ENCODE measurements at places on chromosomes 6 and 20.

DNA sequence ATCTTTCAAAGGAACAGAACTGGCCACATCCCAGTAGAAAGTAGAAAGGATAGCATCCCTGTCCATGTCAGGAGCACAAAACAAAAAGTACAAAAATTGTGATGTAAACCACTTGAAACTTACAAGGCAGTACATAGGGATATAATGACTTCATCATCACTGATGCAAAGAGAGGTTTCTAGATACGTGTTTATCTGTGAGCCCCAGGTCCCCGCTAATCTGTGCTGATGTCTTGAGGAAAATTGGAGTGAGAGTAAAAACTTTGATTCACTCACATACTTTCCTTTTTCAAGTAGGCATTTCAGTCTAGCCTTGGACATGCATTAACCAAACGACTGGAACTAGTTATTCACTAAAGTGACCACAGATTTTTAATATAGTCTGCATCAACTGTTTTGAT lies 216.7 kb upstream of the QKI start:
- DNase-seq: no peak

GRCh38 chr6:35451354-35452182 lies 570 bp upstream of the FANCE start:
- DNase-seq: no peak

GRCh38 chr6:13362412-13362811 lies 34.1 kb upstream of the TBC1D7 start:
- peak; percentile 45 for DNase-seq

DNA sequence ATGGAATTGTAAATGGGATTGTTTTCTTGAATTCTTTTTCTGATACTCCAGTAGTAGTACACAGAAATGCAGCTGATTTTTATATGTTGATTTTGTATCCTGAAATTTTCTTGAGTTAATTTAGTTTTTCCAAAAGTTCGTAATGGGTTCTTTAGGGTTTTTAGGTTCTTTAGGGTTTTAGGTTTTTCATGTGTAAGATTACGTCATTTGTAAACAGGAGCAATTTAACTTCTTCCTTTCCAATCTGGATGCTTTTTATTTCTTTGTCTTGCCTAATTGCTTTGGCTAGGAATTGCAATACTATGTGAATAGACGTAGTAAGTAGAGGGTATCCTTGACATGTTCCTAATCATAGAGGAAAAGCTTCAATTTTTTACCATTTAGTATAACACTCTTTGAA lies 568.6 kb downstream of the MMUT start:
- no peak for DNase-seq

GRCh38 chr6:166721576-166721975 lies 94.5 kb upstream of the RPS6KA2 start:
- DNase-seq: no peak

DNA sequence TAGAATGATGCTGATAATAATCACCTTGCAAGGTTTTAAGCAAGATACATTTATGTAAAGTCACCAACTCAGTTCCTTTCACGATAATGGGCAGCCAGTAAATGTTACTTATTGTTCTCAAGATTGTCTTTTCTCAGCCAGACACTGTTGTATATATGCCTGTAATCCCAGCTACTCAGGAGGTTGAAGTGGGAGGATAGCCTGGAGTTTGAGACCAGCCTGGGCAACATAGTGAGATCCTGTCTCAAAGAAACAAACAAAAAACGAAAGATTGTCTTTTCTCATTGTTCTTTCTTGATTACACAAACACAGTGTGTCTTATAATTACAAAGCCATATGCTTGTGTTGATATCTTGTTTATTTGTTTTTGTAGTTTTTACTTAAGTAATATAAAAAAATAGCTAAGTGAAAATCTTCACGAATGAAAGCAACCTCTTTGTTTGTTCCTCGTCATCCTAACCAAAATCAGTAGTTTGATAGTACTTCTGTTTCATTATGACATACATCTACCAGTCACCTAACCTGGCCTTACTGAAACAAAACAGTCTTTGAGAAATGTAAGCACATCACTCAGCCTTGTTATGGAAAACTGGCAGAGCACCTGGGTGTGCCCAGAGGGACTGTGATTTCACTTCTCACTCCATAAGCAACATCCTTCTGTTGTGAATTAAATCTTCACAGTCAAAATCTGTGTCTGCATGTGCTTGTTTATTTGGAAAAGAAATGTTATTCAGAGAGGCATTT lies 436.2 kb upstream of the SOX4 start:
- DNase-seq: no peak

GRCh38 chr6:30686009-30686907 lies at the start of gene PPP1R18:
Gene PPP1R18 (minus strand): TSS chr6:30686645. CDS start chr6:30686018, 627 bp downstream.
- peak; percentile 80 for DNase-seq

- DNase-seq: peak; percentile 24
Measured at GRCh38 chr6:116564921-116565872, 6.1 kb upstream of the RWDD1 start.

DNA sequence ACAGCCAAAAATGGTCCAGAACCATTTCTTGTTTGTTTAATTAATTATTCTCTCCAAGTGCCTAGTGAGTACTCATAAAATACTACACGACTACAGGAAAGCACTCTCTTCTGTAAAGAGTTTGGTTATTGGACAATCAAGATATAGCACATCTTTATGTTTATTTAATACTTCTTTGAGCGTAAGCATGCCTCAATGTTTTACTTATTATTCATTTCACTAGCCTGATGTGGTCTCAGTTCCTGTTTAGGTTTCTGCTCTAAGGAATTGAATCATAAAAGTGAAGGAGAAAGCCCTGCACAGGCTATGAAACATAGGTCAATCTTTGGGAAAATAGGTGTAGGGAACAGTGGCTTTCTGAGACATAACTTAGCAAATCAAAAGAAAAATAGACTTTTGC lies 45.9 kb upstream of the AIG1 start:
- DNase-seq: no peak

DNA sequence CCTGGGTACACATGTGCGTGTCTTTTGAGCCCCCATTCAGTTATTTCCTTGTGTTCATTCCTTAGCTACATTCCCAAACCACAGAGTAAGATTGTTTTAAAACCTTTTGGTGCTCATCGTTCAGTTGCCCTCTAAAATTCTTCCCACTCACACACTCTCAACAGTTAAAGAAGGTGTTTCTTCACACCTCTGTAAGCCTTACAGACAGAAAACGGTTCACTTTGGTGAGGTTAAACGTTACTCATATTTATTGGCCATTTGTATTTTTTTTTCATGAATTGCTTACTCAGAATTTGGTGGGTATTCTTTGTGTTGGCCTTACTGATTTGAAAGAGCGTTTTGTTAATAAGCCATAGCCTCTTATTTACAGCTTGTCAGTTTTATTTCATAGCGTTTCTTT lies 97.7 kb downstream of the CDYL start:
- DNase-seq: no peak

DNA sequence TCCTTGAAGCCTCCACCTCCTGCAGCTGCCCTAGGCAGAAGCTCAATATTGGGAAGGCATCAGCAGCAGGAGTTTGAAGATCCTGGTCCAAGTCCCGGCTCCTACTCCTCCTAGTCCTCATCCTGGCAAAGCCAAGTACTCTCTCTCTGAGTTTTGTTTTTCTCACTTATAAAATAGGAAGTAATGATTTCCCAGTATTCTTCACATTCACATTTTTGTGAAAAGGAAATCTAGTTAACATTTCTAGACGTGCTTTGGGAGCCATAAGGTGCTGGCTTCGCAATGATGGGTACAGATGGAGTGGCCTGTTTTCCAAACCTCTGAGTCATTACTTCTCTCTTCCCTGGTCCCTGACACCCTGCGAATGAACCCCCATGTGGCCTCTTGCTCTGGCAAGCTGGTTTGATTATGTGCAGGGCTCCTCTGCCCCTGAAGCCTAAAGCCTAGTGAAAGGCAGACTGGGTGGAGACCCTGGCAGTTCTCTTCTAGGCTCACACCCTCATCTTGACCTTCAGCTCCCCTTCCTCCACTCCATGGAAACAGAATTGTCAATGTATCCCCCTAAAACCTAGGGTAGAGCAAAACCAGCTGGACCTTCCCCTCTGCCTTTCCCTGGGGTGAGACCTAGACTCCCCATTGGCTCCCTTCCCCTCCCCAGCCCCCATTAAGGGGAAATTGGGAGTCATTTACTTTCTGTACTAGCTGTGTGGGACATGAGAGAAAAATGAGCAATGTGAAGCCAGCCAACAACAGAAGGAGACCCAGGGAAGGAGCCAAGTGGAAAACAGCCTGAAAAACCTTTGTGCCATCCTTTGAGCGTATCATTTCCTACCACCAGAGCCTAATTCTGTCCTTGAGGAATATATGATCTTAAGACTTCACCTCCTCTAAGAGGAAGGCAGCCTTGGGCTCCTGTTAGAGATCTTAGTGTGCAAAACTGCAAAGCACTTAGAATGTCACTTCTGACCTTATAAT lies 158.4 kb downstream of the UST start:
- no peak for DNase-seq

- DNase-seq: peak; percentile 48
Measured at GRCh38 chr6:129744201-129744879, 34.4 kb upstream of the ARHGAP18 start.

GRCh38 chr6:108562503-108562993 lies 1.8 kb downstream of the FOXO3 start:
- peak; percentile 40 for DNase-seq

- peak; percentile 60 for DNase-seq
Measured at GRCh38 chr20:50762435-50763220, 31.2 kb downstream of the PARD6B start.

DNA sequence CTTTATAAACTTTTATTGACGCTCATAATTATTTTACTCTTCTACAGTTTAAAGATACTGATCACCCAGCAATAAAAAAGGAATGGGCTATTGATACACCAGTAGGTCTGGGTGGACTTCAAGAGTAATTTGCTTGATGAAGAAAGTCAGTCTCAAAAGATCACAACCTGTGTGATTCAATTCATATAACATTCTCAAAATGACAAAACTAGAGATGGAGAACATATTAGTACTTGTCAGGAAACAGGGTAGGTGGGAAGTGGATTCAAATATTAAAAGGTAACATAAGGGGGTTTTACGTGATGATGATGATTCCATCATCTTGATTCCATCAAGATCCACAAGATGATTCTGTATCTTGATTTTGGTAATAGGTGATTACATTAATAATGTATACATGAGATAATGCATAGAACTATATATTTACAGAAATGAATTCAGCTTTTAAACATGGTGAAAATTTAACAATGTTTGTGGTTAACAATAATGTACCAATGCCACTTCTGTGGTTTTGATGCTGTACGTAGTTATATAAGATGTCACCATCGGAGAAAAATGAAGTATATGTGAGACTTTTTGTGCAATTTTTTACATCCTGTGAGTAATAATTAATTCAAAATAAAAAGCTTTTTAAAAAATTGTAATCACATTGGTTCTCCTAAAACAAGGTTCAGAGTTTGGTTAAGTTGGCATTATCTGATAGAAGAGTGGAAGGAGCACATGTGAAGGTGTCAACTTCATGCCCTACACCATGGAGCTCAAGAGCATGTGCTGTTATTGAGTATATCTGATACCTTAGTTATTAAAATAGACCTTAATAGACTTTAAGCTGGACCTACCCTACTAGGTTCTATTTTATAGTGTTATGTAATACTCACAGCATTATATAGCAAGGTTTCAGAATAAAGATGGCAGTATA lies 66.3 kb upstream of the DYNLRB1 start:
- DNase-seq: no peak

DNA sequence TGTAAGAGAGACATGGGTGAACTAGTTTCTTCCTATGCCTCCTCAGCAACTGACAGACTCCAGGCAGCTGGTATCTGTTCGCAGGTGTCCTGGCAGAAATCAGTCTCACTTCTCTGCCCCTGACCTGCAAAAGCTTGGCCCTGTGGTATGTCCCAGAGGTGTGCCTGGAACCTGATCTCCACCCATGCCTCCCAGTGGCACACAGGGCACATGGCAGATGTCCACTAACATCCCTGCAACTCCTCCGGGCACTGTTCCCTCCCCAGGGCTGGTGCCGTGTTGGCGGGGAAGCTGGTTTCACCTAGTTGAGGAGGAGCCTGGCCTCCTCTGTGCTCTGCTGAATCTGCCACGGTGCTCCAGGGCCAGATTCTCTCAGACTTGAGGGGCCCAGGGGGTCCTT lies 123.3 kb upstream of the GGTLC1 start:
- no peak for DNase-seq

DNA sequence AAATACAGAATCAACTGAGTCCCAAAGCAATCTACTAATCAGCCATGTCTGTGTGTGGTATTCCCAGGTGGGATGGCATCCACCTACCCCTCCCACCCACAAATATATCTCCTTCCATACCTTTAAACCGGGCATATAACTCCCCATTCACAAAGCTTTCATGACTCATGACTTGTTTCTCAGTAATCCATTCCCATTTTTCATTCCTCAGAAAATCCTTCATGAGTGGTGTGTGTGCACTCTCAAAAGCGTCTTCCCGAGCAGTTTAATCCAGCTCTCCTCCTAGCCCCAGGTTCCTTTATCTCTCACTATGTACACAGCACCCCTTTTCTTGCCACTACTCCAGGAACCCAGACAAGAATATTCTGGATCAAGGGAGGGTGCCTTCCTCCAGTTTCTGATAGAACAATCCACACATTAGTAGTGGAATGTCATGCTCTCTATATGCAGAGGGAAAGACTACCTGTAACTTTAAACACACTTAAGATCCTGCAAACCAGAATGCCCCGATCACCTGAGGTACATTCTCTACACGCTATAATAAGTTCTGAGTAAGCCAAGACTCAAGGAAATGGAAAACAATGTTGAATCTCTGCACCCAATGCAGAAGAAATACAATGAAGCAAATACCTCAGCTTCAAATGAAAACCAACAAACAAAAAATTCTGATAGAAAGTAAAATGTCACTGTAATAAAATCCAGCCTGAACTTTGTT lies 55.7 kb upstream of the IPCEF1 start:
- DNase-seq: no peak

GRCh38 chr6:168496139-168496996 lies 55.4 kb downstream of the SMOC2 start:
- DNase-seq: no peak

DNA sequence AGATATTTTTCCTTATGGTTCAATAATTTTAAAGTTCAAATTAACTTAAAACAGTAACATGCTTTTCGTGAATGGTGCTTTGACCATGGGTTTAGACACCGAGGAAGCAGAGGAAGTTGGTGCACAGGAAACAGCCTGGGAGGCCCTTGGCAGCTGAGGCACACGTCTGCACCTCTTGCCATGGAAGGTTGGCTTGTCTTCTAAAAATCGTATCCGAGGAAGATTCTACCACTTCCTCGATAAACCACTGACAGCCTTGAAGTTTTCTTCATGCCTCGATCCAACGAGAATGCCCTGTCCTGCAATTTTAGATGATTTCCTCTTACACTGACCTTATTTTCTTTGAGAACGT lies 12.2 kb downstream of the DLL1 start:
- DNase-seq: no peak

Data from AG20443 (cell line).